ENCODE measurements at places on chromosomes 4 and X.
A peak's percentile ranks its signal among the peaks of the same experiment; 100 is the strongest.

GRCh38 chr4:73978886-73979285, 2.9 kb downstream of the PF4 start:
- DNase-seq: no peak

- peak; percentile 53 for DNase-seq
Observed at GRCh38 chr4:1285790-1286553, 3.7 kb upstream of the MAEA start.

- DNase-seq: no peak
Observed at GRCh38 chr4:85180533-85180932, 214.0 kb upstream of the WDFY3 start.

DNA sequence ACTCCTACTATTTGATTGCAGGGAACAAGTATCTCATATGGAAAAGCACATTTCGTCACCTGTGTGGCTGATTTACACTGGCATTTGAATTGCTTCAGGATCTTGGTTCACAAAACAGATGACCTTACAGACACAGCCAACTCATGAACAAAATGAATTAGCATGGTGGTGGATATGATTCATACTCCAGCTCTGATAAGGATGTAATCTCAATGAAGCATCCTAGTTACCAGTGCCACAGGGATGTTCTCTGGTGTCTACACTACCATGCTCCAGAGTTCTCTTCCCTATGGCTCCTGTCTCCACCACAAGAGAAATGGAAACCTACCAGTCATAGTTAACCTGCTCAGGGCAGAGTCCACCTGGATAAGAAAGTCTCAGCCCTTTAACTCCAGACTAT, 40.7 kb downstream of the TEC start:
- DNase-seq: no peak

DNA sequence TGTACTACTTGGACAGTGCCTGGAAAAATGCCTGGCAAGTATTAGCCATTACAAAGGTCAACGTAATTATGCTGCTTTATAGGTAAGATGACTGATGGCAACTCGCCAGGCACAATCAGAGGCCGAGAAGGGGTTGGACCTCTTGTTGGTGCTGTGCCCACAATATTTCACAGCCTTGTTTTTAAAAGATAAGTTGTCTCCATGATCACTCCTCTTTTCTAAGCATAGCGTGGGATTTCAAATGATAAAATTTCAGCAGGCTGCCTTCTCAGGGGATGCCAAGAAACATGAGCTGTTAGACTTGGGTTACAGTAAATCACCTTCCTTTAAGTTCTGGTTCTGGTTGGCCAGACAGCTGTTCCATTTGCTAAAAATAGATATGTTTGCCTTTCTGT, 26.9 kb downstream of the HOPX start:
- DNase-seq: no peak

Measured in stimulated activated CD4-positive, alpha-beta T cell treated with anti-CD3 and anti-CD28 coated beads, Interleukin-1b, Interleukin-23, amount 100 ng/mL, for 48 hours (primary cell).